Activated CD4-positive, alpha-beta T cell treated with anti-CD3 and anti-CD28 coated beads, Interleukin-2, amount 10 ng/mL, durations not matched to agents 7 days and 5 days (primary cell): ENCODE measurements at places on chromosomes 12 and 14.

GRCh38 chr14:104094709-104095425 is 9.4 kb downstream of the ASPG start:
- peak; percentile 74 for DNase-seq

- DNase-seq: no peak
These were observed 18.2 kb upstream of the IFT81 start for GRCh38 chr12:110105986-110106385.

DNA sequence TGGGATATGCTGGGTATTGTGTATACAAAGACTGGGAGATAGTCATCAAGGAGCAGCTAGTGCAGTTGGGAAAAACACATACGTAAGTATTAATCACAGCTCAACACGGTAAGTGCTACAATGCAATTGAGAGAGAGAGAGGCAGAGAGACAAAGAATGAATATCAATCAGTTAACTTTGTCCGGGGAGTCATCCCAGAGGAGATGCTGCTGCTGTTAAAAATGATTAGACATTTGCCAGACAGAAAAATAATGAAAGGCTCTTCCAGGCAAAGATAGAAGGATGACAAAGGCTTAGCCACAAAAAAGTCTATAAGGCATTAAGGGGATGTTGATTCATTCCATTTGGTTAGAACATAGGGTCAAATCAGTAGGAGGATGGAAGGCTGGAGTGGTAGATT is 45.1 kb downstream of the AKAP6 start:
- no peak for DNase-seq

DNA sequence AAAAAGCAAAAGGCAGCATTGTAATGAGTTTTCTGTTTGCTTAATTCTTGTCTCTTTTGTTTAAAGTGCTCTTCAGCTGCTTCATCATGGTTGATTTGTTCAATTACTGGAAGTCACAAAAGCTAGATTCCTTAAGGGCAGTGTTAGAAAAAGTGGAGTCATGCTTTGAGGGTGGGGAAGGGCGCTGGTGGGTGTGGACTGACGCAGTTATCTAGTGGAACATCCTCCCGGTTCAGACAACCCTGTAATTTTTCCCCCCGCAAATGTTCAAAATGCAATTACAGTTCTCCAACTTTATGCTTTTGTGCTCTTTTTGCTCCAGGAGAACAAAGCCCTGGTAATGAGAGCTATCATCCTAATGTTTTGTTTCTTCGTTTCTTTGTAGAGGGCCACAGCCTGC is 2.1 kb downstream of the AKAP6 start:
- DNase-seq: no peak

GRCh38 chr14:34051966-34052657 is 101.2 kb upstream of the EGLN3 start:
- DNase-seq: no peak
